ENCODE measurements at places on chromosomes 4 and X. TPM values are rescaled to one million over a fixed set of nuclear protein-coding genes. Genes with fewer than 3 reads are reported as not detected.

DNA sequence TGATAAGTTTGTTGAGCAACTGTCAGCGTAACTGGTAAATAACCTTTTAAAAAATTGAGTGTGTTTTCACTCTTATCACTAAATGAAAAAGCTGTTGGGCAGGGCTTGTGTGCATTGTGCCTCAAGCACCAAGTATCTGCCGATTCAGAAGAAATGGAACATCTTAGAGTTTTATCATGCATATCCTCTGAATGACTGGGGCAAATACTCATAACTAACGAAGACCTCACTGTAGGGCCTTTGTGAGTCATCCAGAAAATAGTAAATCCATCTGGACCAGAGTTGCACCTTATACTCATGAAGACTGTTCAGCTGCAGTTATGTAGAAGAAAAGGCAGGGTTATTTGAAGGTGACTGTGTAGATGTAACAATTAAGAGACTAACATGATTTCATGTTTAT is 222.1 kb downstream of the CAMK2D start:
- no peak for DNase-seq

- DNase-seq = no peak
Observed at GRCh38 chr4:43048570-43048969, 156.1 kb downstream of the GRXCR1 start.

DNA sequence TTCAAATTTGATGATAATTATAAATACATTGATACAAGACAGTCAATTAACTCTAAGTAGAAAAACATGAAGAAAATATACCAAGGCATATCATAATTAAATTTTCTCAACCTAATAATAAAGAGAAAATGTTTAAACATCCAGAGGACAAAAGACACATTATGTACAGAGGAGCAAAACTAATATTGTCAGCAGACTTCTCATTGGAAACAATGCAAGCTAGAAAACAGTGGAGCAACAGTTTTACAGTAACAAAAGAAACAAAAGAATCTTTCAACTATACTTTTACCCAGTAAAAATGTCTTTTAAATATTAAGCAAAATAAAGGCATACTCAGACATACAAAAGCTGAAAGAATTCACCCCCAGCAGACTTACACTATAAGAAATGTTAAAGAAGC is 238.0 kb downstream of the TMA16 start:
- no peak for DNase-seq

DNA sequence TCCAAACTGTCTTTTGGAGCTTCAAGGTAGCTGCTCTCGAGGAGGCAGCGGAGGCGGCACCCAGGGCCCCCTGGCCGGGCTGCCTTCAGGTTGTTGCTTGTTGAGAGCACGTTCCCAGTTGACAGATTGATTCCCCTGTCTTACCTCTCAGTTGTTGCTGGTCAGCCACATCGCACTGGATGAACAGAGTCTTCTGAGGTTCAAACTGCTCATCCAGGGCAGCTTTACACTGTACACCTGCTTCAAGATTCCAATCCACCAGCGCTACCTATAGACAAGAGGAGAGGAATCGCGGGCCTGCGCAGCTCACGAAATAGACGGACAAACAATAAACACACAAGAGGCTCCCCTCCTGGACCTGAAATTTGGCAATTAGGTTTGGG is 497 bp downstream of the HPGD start:
- DNase-seq = no peak

PASD1 gene
- total RNA-seq = not detected

FOXR2 gene
- not detected for total RNA-seq

Measured in B cell (primary cell).